ENCODE measurements at places on chromosomes 7 and 10. TPM values are rescaled to one million over a fixed set of nuclear protein-coding genes. Genes with fewer than 3 reads are reported as not detected.

DNA sequence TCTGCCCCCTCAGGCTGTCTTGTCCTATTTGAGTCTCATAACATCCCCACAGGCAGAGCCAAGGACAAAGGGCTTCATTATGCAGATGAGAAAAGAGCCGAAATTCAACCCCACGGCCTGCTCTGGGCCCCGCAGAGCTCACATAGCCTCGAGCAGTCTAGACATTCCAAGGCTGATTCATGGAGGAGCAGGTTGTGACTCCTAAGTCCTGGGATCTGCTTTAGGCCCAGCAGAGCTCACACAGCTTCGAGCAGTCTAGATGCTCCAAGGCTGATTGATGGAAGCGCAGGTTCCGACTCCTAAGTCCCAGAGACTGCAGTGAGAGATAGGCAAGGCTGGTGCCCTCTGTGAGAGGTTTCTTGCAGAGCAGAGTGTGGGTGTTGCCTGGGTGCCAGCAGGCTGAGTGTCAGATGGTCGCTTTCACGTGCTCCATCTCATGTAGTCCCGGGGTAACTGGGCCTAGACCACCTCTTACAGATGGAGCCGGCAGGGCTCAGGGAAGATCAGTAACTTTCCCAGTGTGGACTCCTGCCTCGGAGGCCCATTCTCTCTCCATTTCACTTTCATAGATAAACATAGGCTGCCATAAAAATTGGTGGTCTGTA lies 436.1 kb upstream of the FOXK1 start:
- no peak for DNase-seq

- no peak for DNase-seq
Measured at GRCh38 chr10:114102256-114102655, 58.6 kb downstream of the ADRB1 start.

GRCh38 chr10:82910301-82910700 lies 1035.3 kb downstream of the NRG3 start:
- DNase-seq = no peak

ZNF32 gene
- total RNA-seq = 32.5 TPM

DNA sequence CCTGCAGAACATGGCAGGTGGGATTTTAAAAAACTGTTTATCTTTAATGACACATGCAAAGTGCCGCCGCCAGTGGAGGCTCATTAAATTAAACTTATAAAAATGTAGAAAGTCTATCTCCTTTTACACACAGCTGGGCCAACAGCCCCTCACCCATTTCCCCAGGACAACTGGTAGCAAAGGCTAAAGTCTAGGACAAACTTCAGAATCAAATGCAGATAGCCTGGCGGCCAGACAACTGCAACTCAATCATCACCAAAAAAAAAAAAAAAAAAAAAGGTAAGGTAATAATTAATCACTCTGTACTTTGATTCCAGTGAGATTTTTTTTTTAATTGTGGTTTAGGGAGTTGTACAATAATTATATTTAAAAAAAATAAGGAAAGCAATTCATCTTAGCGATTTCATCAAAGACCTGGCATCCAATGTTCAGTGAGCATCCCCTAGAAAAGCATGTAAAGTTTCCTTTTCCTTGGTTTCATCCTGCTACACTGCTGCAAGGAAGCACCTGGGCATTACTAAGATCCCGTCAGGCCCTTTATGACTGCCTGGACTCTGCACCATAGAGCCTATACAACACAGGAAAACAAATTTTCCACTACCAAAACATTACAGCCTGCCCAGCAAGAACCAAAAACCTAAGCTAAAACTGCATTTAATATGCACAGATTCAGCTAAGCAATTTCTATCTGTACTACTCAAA lies 98.5 kb downstream of the GRB10 start:
- peak; percentile 90 for DNase-seq

GRCh38 chr10:43294892-43295291 lies 28.0 kb upstream of the RASGEF1A start:
- no peak for DNase-seq
